ENCODE measurements at places on chromosomes 12 and 14.

DNA sequence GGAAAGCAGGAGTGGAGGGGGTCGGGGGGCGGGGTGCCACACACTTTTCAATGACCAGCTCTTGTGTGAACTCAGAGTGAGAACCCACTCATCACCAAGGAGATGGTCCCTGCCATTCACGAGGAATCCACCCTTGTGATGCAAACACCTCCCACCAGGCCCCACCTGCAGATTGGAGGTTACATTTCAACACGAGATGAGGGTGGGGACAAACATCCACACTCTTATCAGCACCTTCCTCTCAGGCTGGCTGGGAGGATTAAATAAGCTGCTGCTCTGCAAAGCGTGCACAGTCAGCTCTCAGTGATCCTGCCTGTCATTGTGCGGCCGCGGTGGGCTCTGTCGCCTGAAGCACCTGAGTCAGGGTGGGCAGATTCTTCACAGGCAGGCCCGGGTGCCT is 39.7 kb downstream of the AACS start:
- no peak for DNase-seq

- DNase-seq: no peak
Observed at GRCh38 chr12:65537978-65538377, 259.5 kb downstream of the MSRB3 start.

DNA sequence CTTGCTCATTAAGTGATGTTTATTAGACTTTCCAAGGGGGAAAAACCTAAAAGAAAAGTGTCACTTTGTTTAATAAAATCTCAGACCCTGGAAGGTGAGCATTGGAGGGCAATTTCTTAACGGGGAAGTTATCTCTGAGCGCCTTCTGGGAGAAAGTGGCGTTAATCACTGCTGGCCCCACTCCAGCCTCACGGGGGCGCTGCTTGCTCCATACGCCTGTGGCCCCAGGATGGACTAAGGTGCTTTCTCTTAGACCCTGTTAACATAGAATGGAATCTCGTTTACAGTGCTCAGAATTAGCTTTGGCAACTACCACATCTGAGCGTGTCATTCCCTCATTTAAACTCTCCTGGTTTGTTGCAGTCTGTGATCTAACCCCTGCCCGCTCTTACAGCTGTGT is 16.4 kb upstream of the PRIMA1 start:
- DNase-seq: no peak

DNA sequence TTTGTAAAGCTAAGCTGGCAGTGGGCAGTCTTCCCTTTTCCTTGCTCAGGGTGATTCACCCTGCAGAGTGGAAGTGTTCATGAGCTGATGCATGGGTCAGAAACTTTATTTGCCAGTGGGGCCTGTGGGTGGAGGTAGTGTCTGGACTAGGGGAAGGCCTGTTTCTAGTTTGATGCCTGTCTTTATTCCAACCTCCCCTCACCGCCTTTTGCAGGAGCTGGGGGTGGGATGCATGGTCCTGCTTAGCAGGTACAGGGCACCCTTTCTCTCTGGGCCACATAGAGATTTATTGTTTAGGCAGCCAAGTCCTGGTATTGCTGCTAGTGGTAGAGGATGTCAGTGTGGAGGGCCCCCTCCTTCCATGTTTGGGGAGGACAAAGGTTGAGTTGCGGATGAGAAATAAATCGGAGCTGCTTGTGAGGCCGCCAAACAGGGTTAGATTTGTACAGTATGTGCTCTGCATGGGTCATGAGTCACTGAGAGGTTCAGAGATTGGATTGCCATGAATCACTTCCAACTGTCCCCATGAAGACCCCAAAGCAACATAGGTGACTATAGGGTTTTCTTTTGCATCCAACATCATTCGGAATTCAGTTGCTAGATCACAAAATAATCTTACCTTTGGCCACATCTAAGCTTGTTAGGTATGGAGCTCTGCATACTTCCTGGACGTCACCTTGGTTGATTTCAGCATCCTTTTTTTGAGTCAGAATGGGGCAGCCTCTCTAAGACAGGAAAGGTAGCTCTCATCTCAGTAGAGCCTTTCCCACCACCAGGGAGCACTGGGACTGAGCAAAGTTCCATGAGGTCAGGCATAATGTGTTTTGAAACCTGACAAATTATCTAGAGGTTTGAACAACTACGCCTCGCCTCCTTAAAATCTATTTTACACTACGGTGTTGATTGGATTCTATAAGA is 8.8 kb downstream of the SMOC1 start:
- no peak for DNase-seq

DNA sequence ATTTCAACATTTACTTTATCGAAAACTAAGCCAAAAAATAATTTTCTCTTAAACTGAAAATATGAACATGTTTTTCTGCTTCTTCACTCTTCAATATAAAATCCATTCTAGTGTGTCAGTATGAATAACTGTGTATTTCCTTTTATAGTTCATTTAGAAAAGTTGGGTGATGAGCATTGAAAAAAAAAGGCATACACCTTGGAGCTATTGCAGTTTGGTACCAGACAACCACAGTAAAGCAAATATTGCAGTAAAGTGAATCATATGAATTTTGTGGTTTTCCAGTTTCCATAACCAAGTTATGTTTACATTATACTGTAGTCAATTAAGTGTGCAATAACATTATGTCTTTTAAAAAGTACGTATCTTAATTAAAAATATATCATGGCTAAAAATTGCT is 195.0 kb upstream of the FOXG1 start:
- DNase-seq: no peak

DNA sequence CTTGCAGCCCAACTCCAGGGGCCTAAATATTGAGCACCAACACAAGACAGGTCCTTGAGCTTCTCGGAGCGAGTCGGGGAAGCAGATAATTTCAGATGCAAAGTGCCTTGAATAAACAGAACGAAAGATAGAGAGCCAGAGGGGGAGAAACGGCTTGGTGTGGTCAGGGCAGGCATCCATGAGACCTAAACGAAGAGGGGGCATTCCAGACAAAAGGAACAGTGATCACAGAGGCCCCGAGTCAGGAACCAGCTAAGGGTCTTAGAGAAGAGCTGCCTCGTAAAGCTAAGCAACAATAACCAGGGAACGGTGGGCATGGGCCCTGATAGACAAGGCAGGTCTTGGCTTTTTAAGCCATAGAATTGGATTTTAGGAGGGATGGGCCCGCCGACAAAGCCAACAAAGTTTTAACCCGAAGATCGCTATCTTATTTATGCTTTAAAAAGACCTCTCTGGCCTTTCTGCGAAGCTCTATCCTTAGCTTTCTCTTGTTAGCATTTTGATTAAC is 421 bp upstream of the ACADS start:
- DNase-seq: no peak

DNA sequence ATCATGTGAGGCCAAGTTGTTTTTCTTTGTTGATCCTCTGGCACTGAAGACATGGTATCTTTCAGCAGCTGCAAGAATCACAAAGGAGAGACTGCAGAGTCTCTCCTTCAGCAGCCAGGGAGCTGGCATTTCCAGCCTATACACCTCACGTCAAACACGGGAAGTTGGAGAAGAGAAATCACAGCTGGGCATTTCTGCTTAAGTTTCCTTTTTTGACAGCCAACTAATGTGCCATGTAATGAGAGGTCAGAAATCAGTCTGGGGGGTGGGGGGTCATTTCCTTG is 28.3 kb downstream of the PHLDA1 start:
- no peak for DNase-seq

GRCh38 chr14:47843236-47843635 is 167.8 kb upstream of the MDGA2 start:
- DNase-seq: no peak

- DNase-seq: no peak
Observed at GRCh38 chr12:115597157-115597712, 680.3 kb downstream of the MED13L start.

DNA sequence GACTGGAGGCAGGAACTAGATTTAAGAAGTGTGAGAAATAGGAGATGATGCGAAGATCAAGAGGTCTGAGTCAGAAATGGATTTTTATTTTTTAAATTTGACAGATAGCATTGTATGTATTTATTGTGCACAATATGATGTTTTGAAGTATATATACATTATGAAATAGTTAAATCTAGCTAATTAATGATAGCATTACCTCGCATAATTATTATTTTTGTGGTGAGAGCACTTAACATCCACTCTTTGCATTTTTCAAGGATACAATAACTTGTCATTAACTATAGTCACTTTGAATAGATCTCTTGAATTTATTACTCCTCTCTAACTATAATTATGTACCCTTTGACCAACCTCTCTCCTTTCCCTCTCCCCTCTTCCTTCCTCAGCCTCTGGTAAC is 3.7 kb downstream of the SMOC1 start:
- DNase-seq: no peak

- DNase-seq: peak; percentile 82
Observed at GRCh38 chr12:124906606-124907261, 7.7 kb downstream of the UBC start.

GRCh38 chr12:116043659-116044535 is 233.6 kb downstream of the MED13L start:
- no peak for DNase-seq

- DNase-seq: no peak
Observed at GRCh38 chr14:35257809-35258208, 34.4 kb upstream of the PSMA6 start.

DNA sequence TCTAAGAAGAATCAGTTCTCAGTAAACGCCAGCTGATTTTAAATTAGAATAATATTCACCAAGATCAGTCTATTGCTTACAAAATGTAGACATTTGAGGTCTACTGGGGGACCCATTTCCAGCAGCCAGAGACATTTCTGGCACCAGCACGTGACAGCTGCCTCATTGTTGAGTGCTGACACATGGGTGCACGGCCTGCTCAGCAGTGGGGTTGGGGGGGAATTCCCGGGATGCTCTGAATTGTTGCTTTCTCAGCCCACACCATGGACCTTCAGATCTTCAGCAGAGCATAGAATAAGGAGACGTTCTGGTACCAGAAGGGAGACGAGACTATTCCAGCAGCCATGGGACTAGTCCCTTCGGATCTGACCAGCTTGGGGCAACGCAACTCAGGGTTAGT is 18.3 kb downstream of the PLEKHG7 start:
- no peak for DNase-seq

- DNase-seq: no peak
Observed at GRCh38 chr12:66304296-66304900, 2.1 kb downstream of the HELB start.

DNA sequence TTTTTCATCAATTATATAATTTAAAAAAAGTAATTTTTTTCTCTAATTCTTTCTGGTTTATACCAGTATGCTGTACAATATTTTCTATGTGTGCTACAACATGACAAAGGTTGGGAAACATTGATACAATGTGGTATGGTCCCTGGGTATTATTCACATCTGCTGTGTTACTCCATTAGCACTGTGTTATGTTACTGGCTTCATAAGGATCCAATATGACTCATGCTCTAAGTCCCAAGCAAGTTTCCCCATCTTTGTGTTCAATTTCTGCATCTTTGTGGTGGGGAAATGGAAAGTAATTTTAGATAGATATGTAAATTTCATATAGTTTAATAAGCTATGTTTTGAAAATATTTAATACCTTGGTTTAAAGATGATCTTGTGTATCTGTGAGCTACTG is 35.8 kb downstream of the FBXO33 start:
- no peak for DNase-seq

GRCh38 chr14:93943052-93943451 is 15.9 kb downstream of the FAM181A start:
- no peak for DNase-seq
